Activated naive CD8-positive, alpha-beta T cell treated with anti-CD3 and anti-CD28 coated beads, Interleukin-2, amount 10 ng/mL, durations not matched to agents 7 days and 5 days (primary cell): ENCODE measurements at places on chromosomes 4 and X. TPM values are rescaled to one million over a fixed set of nuclear protein-coding genes. Genes with fewer than 3 reads are reported as not detected.

The ABCG2 gene
- 0.54 TPM for total RNA-seq

The RHOXF2B gene
- total RNA-seq: not detected

The LRIT3 gene
- not detected for total RNA-seq

The CXorf65 gene
- 30.6 TPM for total RNA-seq

DNA sequence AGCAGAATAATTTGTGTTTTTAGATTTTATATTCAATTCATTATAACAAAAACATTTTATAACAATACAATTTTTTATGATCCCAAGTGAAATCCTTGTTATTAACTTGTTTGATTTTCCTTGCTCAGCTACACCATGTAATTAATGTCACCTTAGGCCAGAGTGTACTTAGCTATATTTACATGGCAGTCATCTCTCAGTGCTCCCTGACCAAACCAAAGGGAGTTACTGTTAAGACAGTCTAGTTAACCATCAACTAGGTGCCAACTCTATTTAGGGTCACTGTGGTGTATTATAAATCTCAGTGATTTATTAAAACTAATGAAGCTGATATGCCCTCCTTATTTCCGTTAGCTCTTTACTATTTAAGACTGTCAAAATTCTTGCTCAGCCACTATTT lies 44.4 kb downstream of the CCDC158 start:
- DNase-seq: no peak

GRCh38 chrX:155313766-155314165 lies 20.6 kb downstream of the CLIC2 start:
- DNase-seq: no peak

- no peak for DNase-seq
These were observed 212.7 kb downstream of the KCTD8 start for GRCh38 chr4:44235897-44236296.

DNA sequence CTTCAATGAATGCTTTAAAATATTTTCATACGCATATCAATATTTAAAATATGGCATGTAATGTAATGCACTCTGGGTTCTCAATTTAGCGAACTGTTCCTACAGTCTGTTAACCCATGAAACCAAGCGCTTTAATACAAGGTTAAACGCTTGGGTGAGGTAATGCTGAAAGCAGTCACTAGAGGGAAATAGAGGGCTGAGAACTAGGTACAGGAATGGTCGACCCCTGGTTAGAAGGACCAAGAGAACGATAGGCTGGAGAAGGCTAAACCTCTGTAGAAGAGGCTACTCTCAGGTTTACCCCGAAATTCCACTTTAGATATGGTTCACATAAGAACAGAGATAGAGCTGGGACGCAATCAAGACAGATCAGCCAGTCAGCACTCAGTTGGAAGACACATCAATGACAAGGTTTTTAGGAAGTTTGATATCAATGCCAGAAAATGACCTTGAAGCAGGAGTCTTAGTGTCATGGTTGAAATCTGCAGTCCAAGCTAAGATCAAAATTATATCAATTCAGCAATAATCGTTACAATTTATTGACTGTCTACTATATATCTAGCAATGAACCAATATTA lies 26.9 kb downstream of the ARSJ start:
- no peak for DNase-seq

- DNase-seq: no peak
These were observed 36.2 kb upstream of the UGDH start for GRCh38 chr4:39563346-39563847.

DNA sequence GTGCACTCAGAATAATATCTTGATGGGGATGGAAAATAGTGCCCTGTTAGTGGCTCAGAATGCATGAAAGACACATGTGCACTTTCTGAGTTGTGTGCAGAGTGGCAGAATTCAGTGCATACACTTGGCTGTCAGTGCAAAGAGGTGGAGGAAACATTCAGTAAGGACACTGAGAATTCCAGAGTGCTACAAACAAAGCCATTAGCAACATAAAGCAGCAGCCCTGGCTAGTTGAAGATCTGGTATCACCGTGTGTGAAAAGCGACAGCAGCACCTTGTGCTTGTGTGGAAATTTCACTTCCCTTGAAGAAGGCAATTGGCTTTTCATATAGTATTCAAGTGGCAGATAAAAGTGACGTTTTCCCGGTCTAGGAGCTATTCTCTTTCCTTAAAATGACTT lies 810.4 kb downstream of the TRIML1 start:
- DNase-seq: no peak

DNA sequence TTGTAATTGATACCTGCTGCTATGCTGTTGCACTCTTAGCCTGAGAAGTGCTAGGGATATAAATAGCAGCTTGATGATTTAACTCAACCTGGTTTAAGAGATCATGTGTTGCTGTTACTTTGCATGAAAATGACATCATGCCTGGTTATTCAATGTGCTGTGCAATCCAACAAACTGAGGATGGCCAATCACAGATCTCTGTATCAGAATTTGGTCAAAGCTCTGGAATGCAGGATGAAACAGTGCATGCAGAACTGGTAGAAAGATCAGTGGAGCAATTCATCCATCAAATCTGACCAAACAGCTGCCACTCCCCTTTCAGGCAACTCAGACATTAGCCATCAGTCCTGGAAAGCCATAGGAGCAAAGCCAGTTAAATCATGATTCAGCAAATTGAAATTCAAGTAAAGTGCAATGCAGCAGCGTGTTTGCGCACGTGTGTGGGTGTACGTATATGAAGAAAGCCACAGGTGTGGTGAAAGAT lies 160.3 kb upstream of the RASGEF1B start:
- DNase-seq: no peak

DNA sequence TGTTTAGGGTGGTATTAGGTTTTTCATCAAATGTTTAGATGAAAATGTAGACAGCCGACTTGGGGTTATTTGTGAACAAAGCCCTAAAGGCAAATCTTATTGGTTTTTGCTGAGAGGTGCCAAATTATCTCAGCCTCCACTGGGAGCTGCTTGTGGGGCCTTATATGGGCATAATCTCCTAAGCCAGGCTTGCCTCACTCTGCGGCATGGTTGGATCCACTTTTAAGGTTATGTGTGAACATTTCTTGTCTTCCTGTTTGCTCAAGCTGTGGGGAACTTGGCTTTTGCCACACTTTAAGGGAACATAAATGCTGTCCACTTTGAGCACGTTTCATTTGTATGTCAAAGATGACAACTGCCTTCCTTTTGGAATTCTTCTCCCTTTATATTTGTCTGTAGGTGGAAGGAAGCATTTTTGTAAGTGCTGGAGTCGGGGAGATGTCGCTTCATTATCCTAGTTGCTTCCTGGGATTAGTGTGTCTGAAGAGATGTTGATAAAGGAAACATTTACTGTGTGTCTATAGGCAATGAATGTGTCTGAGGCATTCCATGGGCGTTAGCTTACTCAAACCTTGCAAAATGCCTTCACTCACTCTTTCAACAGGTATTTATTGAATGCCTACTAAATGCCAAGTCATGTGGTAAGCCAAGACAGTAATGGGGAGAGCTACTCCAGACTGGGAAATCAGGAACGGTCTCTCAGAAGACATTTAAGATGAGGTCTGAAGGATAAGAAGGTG lies 78.3 kb downstream of the SLC9A6 start:
- no peak for DNase-seq

DNA sequence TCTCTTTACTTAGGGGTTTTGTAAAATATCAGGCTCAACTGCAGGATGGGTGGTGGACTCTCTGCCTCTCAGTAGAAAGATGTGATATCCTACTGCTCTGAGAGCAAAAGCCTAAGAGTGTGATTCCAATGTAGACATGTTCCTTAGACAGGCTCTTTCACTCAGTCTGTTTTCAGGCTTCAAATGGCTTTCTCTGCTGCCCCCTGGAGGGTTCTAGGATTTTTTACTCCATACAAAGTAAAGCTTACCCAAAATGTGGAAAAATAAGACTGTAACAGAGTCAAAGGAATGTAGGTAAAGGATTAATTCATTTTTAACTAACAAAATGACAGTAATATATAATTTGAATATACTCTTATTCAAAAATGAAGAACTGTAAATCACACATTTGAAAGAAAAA lies 32.1 kb downstream of the ZGRF1 start:
- DNase-seq: no peak

- no peak for DNase-seq
These were observed 208.6 kb upstream of the TECRL start for GRCh38 chr4:64617800-64618199.

DNA sequence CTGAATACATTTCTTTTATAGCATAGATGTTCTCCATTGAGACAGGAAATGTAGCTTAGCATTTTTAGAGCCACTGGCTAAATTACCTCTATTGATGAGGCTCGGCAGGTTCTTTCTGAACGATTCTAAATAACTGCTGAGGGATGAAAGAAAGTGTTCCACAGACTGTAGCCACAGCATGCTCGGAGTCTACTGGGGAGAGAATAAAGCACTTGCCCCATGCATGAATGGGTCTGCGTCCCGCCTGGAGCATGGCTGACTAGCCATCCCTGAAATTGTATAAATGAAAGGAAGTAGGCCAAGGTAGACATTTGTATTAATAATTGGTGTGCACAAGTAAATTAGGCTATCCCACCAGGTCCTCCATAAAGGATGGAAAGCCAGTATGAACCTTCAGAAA lies 269.8 kb downstream of the COL25A1 start:
- no peak for DNase-seq

DNA sequence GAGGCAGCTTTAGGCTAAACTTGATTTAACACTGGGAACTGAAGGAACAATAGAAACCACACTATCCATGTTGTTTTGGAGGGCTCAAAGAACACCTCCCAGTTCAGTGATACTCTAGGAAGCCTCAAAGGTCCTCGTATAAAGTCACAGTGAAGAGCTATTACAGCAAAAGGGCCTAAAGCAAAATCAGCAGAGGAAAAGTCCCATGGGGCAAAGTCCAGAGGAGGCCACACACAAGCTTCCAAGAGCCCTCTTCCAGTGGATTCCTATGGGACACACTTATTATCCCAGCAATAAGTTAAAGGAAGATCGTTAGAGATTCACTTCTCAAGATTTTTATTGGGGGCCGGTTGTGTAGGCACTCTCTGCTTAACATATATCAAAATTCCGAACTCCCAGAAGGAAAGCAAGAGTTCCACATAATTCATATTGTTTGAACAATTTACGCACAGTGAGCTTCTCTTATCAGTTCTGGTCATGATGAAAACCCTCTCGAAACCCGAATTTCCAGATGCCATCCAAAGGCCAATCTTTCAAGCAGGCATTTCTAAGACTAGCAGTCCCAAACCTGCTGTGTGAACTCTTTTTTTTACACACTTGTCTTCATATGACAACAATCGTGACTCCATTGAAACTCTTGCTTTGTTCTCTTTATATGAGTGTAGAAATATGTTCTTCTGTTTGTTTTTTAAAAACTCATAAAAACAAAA lies 53.7 kb downstream of the ANXA5 start:
- no peak for DNase-seq
